ENCODE measurements at places on chromosomes 1 and 21. TPM values are rescaled to one million over a fixed set of nuclear protein-coding genes. Genes with fewer than 3 reads are reported as not detected.

CYP4A22 gene
- not detected for total RNA-seq

TMIGD3 gene
- total RNA-seq: 11.4 TPM

CCDC17 gene
- 1.3 TPM for total RNA-seq

SPRTN gene
- total RNA-seq: 10.8 TPM

OR2L3 gene
- not detected for total RNA-seq

- no peaks in the 10 kb centered on the region for H3K36me3 ChIP-seq
- H3K27ac ChIP-seq: no peak overlapping the region
- H3K4me1 ChIP-seq: no peaks in the 10 kb centered on the region
- no peaks in the 10 kb centered on the region for H3K27me3 ChIP-seq
- H3K4me3 ChIP-seq: no peak overlapping the region
Observed at GRCh38 chr1:161185282-161185682, 8.0 kb upstream of the B4GALT3 start.

- H3K4me3 ChIP-seq: no peak overlapping the region
- H3K27ac ChIP-seq: no peak overlapping the region
- DNase-seq: no peak
- H3K36me3 ChIP-seq: no peaks in the 10 kb centered on the region
- no peaks in the 10 kb centered on the region for H3K4me1 ChIP-seq
Observed at GRCh38 chr1:50474859-50475809, 51.9 kb upstream of the DMRTA2 start.

DNA sequence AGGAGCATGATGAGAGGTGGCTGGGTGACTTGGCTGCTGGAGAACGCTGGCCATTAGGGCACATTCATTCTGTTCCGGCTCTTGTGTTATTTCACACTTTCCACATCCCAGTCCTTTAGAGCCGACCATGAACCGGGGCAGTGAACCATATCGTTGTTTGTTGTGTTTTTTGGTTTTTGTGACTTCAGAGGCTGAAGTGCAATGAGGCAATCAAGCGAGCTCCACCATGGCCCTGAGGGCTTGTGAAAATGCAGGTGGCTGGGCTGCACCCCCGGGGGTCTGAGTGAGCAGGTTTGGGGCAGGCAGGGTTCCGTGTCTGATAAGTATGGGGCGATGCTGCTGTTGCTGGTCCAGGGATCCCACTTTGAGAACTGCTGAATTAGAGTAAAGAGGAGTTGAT lies 23.7 kb downstream of the ABCG1 start:
- H3K36me3 ChIP-seq: no peaks in the 10 kb centered on the region
- DNase-seq: no peak
- H3K27ac ChIP-seq: no peak overlapping the region
- no peaks in the 10 kb centered on the region for H3K4me1 ChIP-seq
- H3K27me3 ChIP-seq: no peaks in the 10 kb centered on the region

- H3K27ac ChIP-seq: no peak overlapping the region
- no peaks in the 10 kb centered on the region for H3K36me3 ChIP-seq
- no peak for DNase-seq
Observed at GRCh38 chr1:177206831-177207355, 36.1 kb downstream of the BRINP2 start.

DNA sequence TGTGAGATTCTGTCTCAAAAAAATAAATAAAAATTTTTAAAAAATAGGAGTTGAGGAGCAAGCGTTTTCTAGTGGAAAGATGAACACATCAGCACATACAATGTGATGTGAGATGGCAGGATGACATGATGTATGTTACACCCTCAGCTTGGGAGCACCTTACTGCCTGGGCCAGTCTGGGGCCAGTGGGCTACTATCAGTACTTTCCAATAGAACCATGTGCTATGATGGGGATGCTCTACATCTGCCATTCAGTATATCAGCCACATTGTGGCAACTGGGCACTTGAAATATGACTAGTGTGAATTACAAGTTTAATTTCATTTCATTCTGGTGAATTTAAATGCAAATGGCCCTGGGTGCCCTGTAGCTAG lies 156.0 kb downstream of the PGBD5 start:
- H3K27me3 ChIP-seq: no peaks in the 10 kb centered on the region
- H3K27ac ChIP-seq: no peak overlapping the region
- no peaks in the 10 kb centered on the region for H3K4me1 ChIP-seq
- no peak overlapping the region for H3K4me3 ChIP-seq

GRCh38 chr1:50970931-50971582 lies 1.0 kb downstream of the CDKN2C start:
- no peaks in the 10 kb centered on the region for H3K27me3 ChIP-seq
- no peak for DNase-seq

DNA sequence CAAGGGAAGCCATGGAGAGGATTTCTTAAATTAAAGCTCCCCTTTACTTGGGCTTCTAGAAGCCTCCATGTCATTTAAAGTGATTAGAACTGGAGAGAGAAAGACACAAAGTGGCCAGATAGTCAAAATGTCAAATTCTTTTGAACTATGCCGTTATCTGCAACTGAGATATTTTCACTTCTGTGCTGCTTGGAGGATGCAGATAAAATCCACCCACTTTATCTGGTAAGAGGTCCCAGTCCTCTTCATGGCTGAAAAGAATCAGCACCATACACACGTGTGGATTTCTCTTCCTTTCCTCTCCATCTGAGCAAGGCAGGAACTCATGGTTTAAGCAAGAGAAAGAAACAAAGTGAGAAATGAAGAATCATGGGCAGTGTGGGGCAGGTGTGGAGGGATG lies 276.9 kb upstream of the RUNX1 start:
- DNase-seq: no peak
- no peaks in the 10 kb centered on the region for H3K27me3 ChIP-seq
- no peak overlapping the region for H3K4me3 ChIP-seq
- H3K36me3 ChIP-seq: no peaks in the 10 kb centered on the region
- peak overlapping the region; percentile 74 for H3K27ac ChIP-seq

GRCh38 chr1:209755926-209756614 lies at the start of gene TRAF3IP3:
Gene TRAF3IP3, plus strand, starts transcription at chr1:209756053. Its CDS starts 3,987 bp downstream, at chr1:209760040.
- H3K36me3 ChIP-seq: no peaks in the 10 kb centered on the region
- no peak within 1 kb of the TSS for H3K27ac ChIP-seq
- no peaks in the 10 kb centered on the region for H3K4me1 ChIP-seq

DNA sequence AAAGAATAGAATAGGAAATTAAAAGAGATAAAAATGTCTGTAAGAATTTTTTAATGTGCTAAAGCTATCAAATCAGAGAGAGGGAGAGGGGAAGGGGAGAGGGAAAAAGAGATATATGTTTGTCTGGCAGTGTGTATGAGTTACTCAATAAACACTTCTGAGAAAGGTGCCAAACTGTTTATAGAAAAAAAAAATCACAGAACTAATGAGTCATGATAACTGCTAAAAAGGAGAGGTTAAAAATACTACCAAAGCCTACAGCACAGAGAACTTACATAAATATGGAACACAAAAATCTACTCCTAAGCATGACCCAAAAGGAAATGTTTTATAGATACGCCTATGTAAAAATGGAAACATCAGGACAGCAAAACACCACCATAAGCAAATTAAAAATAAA lies 45.4 kb downstream of the SELENOF start:
- H3K27me3 ChIP-seq: no peaks in the 10 kb centered on the region
- no peaks in the 10 kb centered on the region for H3K4me1 ChIP-seq
- no peak overlapping the region for H3K4me3 ChIP-seq
- H3K27ac ChIP-seq: no peak overlapping the region
- no peak for DNase-seq
- no peaks in the 10 kb centered on the region for H3K36me3 ChIP-seq

DNA sequence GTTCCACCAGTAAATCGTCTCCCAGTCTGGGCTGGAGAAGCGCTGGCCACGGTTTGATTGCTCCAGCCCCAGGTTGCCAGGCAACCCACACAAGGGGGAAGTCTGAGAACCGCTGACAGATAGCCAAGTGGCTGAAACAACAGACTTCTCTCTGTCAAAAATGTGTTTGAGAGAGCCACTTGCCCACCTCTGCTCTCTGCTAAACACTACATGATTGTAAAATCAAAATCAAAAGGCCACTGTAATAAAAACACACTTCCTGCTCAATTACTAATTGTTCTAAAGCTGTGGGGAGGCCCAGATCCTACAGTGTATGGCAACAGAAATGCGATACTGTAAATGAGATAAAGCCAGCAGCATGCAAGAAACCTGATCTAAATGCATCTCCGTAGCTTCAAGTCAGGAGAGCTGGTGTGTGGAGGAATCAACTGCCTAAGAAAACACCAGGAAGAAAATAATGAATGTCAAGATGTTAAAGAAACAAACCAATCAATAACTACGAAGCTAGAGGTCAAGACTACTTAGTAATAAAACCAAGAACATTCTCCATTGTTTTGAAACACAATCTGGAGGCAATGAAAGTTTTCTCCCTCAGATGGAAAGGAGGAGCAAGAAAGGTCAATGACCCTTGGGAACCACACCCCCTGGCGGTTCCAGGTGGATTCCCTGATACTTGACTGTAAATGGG lies 121.2 kb downstream of the SLC45A1 start:
- no peaks in the 10 kb centered on the region for H3K27me3 ChIP-seq
- H3K4me1 ChIP-seq: peaks cover 10% of the 10 kb centered on the region
- H3K36me3 ChIP-seq: no peaks in the 10 kb centered on the region
- H3K4me3 ChIP-seq: no peak overlapping the region
- DNase-seq: peak; percentile 69

- H3K4me1 ChIP-seq: no peaks in the 10 kb centered on the region
- no peaks in the 10 kb centered on the region for H3K27me3 ChIP-seq
- no peak overlapping the region for H3K4me3 ChIP-seq
- DNase-seq: no peak
Observed at GRCh38 chr1:41540886-41541591, 56.6 kb upstream of the EDN2 start.

DNA sequence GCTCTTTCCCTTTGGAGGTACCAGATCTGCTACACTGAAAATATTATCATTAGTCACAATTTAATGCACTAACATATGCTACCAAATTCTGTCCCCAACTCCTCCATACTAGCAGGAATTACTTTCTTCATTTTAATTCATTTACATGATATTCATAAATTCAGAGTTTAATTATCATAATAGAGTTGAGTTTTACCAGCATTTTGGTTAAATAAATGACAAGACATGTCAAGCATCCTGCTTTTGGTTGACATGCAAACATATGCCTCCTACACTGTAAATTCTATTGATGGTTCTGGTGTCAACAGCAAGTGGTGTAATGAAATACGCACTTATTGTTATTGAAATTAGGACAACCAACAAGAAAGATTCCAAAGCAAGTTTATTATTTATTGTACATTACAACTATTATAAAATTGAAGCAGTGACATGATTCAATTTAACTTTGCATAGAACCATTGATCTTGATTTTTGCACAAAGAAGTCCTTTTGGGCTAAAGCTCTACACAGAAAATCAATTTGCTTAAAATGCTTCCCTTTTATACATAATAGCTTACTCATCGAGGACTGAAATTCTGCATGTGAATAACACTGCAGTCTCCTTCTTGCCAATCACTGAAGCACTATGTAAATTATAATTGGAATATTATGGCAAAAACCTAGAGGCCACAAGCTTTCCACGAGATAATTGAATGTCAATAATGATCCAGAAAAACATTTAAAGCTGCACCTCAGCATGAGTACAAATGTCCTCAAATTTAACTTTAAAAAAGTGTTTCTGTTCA lies 728.6 kb upstream of the ADGRL2 start:
- no peaks in the 10 kb centered on the region for H3K27me3 ChIP-seq
- H3K36me3 ChIP-seq: no peaks in the 10 kb centered on the region
- no peak overlapping the region for H3K4me3 ChIP-seq
- H3K4me1 ChIP-seq: no peaks in the 10 kb centered on the region
- no peak overlapping the region for H3K27ac ChIP-seq

DNA sequence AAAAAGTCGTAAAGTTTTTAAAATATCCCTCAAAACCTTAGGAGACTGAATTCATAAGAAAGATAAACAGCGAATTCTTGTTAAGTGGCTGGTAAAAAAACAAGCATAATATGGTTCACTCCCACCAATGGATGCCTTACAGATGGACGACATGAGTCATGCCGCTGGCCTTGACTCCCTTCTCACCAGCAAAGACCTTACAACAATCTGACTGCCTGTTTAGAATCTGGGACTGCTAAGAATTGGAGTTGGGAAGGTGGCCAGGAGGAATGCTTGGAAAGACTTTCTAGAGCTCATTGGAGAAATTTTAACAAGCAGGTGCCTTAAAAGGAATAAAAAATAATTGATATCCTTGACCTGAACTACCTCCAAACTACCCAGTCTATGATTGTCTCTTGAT lies 206.9 kb upstream of the FMN2 start:
- H3K27me3 ChIP-seq: no peaks in the 10 kb centered on the region
- no peak for DNase-seq
- H3K4me1 ChIP-seq: peaks cover 5% of the 10 kb centered on the region
- no peak overlapping the region for H3K4me3 ChIP-seq

DNA sequence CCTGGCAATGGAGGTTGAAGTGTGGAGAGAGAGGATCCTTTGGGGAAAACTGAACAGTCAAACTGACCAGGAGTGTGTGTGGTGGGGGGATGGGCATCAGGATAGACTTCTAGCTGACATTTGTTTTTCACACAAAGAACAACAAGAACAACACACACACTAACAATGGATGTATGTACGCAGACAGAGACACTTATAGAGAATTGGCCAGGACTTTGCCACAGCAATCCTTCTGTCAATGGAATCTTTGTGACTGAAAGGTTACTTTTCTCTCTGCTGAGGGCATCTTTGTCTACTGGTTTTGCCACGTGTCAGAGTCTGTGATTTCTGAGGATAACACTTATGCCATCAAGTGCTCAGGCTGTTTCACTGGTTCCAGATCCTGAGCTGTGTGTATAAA lies 12.4 kb upstream of the FCGR2A start:
- H3K27me3 ChIP-seq: no peaks in the 10 kb centered on the region
- no peak overlapping the region for H3K27ac ChIP-seq
- no peaks in the 10 kb centered on the region for H3K4me1 ChIP-seq
- no peak overlapping the region for H3K4me3 ChIP-seq
- H3K36me3 ChIP-seq: no peaks in the 10 kb centered on the region

DNA sequence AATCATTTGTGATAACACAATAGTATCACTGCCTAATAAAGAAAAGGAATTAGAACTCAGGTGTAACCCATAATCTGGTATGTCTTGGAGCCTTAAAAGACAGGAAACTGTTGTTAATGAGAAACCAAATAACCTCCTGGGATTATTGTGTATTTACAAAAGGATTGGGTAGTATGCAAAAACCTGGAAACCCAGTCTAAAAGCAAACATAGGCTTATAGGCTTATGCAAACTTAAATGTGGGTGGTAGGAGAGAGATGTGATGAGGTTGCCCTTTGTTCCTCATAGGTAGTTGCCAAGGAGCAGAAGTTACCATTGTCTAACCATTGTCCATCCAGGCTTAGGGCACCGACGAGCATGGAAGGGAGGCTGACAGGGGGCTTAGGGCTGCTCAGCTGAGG lies 165.8 kb downstream of the AK5 start:
- H3K4me3 ChIP-seq: no peak overlapping the region
- no peaks in the 10 kb centered on the region for H3K36me3 ChIP-seq
- no peak overlapping the region for H3K27ac ChIP-seq
- H3K27me3 ChIP-seq: no peaks in the 10 kb centered on the region
- no peaks in the 10 kb centered on the region for H3K4me1 ChIP-seq

Data from prostate gland (tissue), 2 donors.